Cerebellar nuclear complex (tissue), 1 donor: ENCODE measurements at places on chromosomes 11 and 22.

DNA sequence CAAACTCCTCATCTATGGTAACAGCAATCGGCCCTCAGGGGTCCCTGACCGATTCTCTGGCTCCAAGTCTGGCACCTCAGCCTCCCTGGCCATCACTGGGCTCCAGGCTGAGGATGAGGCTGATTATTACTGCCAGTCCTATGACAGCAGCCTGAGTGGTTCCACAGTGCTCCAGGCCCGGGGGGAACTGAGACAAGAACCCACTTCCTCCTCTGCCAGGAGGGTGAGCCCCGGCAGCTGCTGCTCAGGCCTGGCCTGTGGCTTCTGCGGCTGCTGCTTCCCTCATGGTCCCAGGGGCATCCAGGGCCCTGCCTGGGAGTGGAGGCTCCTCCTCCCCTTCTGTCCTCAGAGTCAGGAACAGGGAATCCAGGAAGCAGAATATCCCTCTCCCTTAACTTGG lies 98.4 kb downstream of the ZNF280B start:
- DNase-seq: no peak

DNA sequence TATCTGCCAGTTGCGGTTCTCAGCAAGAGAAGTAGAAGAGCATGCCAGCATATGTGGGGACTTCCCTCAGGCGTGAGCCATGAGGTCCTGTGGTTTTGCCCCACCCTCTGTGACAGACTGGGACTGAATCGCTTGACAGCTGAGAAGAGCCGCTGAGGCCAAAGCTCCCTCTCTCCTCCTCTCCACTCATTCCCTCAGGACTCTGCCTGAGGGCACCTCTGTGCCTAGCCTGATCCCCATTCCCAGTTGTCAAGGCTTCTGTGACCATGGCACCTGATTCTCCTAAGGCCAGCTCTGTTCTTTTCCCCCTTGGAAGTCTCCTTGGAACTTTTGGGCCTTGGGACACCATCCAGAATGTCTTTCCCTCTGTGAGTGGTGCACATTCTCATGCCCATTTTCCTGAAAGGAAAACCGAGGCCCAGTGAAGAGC lies 27.0 kb downstream of the ART5 start:
- no peak for DNase-seq

DNA sequence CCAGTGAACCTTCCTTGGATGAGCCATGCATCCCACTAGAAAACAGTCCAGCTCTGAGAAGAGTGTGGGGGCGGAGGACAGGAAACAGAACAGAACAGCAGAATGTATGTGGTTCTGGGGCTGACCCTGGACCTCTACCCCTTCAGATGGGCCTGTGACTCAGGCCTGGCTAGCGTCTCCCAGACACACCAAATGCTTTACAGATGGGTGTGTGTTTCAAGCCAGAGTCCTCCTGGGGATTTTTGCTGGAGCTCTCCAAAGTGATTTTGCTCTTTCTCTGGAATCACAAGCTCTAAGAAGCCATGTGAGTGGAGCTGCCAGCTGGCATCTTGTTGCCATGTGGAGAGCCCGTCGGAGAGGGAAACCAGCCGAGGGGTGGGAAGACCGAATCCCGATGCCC lies 13.2 kb upstream of the C1QTNF4 start:
- DNase-seq: no peak

DNA sequence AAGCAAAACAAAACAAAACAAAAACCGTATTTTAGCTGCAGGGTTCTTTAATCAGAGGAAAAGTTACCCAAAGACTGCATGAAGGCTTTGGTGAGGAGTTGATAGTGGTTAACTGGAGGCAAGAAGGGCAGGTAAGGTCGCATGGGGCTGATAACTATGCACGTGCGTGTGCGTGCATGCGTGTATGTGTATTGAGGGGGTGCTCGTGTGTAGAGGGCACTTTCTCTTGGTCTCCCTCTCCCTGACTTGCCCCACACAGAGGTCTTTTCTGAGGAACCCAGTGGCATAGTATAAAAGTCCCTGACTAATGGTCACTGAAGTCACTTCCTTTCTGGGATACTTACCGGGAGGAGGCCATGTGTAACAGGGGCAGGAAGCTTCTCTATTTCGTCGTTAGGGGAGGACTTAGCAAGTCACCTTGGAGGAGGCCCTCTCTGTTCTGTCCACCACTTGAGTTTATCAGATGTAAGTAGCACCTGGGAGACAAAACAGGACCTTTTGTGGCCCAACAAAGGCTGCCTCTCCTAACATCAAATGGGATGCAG lies 20.1 kb upstream of the FCHSD2 start:
- DNase-seq: no peak

- DNase-seq: no peak
Measured at GRCh38 chr11:76598426-76598839, 72.1 kb downstream of the LRRC32 start.

DNA sequence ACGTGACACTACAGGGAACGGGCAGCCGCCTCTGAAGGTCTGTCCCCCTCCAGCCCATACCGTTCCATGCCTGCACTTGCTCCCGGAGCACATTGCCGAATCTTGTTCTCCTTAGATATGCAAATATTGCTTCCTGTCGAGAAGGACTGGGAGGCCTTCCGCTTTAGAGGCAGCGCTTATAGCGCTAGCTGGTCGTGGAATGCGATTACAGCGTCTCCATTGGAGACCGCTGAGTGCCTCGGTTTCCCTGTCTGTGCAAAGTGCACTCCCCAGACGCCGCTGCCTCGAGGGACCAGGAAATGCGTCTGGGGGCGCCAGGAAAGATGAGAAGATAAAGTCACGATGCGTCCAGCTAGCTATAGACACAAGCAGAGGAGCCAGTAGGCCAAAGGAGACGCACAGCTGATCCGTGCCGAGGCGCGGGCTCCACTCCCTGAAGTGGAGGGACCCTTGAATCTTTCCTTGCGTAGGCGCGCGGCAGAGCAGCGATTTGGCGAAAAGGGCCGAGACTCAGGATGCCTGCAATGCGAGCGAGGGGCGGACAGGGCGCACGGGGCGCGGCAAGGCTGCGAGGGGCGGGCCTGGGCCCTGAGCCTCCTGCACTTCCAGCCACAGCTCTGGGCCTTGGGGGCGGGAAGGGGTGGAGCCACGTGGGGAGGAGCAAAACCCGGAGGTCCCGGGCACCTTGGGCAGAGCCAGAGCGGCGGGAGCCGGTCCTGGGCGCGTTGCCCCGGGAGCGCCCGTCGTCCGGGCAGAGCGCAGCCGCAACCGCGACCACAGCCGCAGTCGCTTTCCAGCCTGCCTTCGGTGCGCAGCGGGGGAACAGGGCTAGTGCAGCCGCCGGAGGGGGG lies at the start of gene RASSF10:
Gene RASSF10 (plus strand): TSS at position 692 of the 851 bp plus-strand sequence. CDS start 261 bp downstream, outside the sequence.
- no peak for DNase-seq

DNA sequence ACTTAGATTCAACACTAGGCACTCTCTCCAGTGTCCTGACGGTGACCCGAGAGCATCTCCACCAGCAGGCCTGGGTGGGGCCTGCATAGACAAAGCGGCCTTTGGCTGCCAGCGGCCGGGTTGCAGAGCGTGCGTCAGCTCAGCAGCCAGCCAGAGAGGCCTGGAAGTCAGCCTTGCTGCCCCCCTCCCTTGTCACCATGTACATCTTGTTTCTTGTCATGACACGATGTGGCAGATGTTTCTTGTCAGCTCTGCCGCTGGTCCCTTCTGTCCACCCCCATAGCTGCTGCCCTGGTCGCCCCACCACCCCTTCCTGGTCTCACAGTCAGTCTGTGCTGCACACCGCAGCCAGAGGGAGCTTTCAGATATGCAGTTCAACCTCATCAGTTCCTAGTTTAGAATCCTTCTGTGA lies 33.1 kb upstream of the CBX7 start:
- DNase-seq: no peak

DNA sequence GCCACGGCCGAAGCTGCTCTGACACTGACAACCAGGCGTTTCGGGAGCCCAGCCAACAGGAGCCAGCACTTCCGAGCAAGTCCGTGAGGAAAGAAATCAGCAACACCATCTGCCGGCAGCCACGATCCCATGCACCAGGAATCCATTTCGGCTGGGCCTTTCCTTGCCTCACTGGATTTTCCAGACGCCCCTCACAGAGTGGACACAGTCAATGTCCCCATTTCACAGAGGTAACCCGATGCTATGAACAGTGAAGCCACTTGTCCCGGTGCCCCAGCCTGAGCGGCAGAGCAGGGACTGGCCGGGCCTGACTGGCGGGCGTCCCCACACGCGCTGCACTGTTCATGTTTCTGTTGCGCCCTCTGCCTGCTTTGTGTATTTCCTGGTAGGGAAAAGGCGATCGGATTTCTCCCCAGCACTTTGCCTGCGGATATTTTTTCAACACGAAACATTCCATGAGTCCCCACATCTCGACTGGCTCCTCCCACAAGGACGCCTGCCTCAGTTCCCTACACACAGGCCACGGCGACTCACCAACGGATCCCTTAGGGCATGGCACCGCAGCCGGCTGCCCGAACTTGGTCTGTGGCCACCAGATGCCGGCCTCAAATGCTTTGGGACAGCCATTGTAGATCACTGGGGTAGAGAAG lies 55.3 kb downstream of the TRMU start:
- no peak for DNase-seq

DNA sequence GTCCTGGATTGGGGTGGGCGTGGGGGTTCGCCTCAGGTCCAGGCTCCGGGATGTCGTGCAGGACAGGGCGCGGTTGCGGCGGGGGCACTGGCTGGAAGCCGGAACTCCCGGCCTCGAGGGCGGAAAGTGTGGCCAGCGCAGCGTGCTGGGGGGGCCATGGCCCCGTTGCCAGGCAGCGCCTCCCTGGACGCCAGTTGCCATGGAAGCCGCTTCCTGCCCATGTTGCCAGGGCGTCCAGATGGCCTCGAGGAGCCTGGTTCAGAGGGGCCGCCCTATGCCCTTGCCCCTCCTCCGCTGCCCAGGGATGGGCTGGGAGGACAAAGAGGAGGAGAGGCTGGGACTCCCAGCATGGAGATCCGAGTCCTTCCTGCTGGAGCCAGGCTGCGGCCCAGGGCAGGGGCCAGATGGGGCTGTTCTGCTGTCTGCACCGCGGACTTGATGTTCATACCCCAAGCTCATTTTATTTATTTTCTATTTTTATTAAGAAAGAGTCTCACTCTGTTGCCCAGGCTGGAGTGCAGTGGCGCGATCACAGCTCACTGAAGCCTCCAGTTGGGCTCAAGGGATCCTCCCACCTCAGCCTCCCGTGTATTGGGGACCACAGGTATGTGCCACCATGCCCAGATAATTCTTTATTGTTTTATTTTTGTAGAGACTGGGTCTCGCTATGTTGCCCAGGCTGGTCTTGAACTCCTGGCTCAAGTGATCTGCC lies 4.6 kb upstream of the CCDC188 start:
- DNase-seq: peak; percentile 51

DNA sequence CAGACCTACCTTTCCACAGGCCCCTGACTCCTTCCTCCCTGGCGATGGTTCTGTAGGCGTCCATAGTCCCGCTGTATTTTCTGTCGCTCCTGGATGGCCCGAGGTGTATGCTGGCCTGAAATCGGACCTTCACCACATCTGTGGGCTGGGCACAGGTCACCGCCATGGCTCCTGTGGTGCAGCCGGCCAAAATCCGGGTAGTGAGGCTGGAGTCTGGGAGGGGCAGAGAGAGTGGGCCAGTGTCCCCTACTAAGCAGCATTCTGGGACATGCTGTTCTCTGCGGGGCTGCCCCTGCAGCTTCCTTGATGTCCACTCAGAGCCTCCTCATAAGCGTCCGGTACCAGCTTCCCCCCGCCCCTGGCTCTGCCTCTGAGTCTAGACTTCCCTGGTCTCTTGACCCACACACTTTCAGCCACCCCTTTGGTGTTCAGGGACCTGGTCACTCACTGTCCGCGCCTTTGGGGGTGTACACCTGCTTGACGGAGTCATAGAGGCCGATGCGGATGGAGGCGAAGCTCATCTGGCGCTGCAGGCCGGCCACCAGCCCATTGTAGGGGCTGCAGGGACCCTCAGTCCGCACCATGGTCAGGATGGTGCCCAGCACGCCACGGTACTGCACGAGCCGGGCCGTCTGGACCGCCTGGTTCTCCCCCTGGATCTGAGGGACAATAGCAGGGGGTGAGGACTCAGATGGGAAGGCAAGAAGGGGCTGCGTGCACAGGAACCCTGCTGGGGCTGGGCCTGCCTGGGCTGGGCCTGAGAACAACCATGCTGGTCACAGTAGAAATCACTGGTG lies 3.0 kb downstream of the UCP3 start:
- no peak for DNase-seq

GRCh38 chr11:128300785-128301184 lies 286.6 kb downstream of the ETS1 start:
- DNase-seq: no peak

GRCh38 chr11:33594188-33594587 lies 106.4 kb downstream of the C11orf91 start:
- no peak for DNase-seq

GRCh38 chr11:86931548-86932258 lies 23.5 kb downstream of the FZD4 start:
- no peak for DNase-seq

- DNase-seq: no peak
Measured at GRCh38 chr11:33753304-33753967, 17.2 kb upstream of the CD59 start.

DNA sequence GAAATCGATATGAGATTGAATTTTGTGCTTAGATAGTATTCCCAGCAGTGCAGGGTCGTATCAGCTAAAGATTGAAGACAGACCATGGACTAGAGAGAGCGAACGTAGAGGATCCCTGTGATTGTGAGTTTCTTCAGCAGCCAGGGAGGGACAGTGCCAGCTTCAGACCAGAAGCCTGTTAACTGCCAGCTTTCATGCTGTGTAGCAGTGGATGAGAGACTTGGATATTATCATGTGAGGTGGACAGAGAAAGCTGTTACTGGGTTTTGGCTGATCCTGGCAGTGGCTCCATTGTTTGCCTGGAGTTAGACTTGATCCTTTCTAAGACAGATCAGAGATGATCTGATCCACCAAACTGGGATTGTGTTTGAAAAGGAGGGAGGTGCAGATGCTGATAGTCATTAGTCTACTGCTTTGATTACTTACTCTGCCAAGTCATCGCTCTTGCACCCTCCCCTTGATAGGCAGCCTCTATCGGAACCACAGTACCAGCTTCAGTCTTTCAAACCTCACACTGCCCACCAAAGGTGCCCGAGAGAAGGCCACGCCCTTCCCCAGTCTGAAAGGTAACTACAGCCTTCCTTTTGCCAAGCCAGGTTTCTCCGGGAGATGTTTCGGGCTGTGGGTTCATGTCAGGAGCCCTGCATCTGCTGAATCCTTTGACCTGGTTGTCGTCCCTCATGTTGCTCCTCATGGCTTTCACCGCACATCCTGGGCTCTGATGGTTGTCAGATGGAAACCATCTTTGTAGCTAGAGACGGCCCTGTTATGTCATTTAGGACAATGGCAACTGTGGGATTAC lies 16.2 kb downstream of the MADD start:
- DNase-seq: no peak

GRCh38 chr11:24861440-24861839 lies 364.6 kb downstream of the LUZP2 start:
- no peak for DNase-seq

GRCh38 chr11:2015025-2015424 lies 17.4 kb upstream of the H19 start:
- DNase-seq: no peak
